ENCODE measurements at places on chromosomes 7 and 10.
A peak's percentile ranks its signal among the peaks of the same experiment; 100 is the strongest.

- DNase-seq = no peak
These were observed 35.9 kb upstream of the ASAH2 start for GRCh38 chr10:50286996-50287803.

DNA sequence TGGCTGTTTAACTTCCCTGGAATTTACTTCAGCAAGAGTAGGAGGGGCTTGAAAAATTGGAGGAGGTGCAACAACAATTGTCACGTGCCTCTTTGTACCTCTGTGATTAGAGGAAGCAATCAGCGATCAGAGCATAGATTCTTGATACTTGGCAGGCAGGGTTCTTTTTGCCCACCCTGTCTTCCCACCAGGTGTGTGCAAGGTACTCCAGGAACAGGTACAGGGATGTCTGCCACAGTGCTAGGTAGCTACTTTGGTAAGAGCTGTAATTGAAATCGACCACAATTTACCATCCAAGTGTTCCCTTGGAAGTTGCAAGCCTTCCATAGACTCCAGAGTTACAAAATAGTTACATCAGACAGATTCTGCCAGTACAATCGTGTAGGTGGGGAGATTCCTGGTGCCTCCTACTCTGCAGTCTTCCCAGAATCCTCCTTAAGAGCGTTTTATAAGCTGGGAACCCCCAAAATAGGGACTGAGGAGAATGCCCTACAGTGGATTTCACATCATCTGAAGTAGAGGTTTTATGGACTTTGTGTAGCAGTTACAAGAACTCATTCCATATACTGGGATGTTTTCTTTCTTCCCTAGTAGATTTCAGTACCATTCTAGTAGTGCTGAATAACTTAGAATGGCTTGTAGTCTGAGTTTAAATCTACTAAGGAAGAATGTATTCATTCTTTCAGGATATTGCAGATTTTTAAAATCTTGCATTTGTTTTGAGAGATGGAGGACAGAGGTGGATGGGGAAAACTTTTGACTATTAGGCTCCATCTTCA is 101.9 kb downstream of the EXOC4 start:
- no peak for DNase-seq

GRCh38 chr10:8315619-8316021 is 261.1 kb downstream of the GATA3 start:
- DNase-seq = no peak

DNA sequence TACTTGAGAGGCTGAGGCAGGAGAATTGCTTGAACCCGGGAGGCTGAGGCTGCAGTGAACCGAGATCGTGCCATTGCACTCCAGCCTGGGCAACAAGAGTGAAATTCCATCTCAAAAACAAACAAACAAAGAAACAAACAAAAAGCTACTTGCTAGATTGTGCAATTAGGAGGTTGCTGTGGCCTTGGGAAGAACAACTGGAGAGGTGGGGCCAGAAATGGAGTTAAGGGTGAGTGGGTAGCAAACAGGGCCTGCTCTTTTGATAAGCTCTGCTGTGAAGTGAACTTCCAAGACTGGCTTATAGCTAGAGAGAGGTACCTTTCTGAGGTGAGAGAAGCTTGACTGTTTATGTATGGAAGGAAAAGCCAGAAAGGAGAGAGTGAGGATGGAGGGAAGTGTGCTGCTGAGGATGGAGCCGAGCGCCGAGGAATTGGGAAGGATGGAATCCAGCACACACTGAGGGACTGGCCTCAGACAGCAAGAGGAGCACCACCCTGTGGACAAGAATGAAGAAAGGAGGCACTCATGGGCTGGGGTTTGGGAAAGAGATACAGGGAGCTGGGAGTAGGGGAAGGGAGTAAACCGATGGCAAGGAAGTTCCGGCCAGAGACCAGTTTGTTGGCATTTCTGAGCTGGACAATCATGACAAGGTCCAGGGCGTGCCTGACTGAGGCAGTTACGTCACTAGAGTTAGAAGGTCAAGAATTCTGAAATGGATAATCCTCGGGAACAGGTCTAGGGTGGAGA is 7.0 kb upstream of the RPEL1 start:
- DNase-seq = no peak

DNA sequence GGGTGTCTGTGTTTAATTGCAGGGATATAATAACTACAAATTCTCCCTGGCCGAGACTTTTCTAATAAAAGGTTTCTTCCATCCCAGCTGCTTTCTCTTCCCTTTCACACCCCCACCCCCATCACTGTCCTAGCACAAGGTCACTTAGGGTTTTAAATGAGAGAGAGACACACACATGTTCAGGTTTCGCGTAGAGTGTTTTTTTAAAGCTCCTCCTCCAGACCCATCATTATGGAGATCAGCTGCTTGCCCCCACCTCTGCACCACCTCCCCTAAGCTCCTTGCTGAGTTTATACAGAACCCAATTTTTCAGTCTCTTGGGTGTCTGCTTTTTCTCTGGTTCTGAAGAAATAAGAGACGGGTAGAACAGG is 18.6 kb downstream of the LRMDA start:
- DNase-seq = no peak

DNA sequence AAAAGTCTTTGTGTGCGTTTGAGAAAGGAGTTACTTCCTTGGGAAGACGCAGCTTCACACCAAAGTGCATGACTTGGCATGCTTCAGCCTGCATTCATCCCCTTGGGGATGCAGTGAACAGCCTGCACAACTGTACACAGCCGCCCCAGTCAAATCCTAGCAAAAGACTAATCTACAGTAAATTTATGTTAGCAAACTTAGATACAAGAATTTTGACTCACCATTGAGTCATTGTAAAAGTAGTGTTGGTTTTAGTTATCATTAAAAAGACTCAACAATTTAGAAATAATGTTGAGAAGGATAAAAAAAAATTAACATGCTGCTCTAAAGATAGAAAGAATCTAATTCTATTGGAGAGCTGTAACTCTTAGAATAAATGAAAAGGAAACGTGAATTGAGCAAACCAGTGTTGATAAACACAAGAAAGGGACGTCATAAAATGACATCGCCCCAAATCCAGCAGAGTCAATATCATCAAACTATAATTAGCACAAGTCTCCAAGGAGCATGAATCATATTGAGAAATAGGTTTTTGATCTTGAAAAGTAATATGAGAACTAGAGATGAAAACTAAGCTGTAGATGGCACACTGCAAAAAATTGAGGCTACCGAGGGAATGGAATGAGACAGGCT is 11.9 kb upstream of the OPTN start:
- no peak for DNase-seq

DNA sequence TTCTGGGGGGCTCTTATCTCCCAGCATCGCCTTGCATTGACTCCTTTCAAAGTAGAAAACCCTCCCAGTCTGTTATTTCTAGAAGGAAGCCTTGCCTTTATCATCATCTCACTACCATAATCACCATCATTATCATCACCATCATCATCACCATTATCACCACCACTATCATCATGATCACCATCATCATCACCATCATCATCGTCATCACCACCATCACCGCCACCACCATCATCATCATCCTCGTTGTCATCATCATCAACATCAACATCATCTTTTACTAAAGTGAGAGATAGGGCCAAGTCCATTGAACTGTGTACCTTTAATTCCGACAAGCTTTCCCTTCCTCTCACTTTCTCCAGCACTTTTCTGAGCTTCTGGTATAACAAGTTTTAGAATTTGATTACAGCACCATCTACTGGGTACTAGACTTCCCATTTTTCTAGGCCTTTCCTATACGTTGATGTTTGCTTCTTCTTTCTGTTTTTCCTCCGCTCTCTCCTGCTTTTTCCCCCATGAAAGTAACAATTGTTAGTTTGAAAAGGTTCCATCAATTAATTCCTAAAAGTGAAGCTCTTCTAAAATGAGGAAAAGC is 226.4 kb downstream of the BUB3 start:
- no peak for DNase-seq

DNA sequence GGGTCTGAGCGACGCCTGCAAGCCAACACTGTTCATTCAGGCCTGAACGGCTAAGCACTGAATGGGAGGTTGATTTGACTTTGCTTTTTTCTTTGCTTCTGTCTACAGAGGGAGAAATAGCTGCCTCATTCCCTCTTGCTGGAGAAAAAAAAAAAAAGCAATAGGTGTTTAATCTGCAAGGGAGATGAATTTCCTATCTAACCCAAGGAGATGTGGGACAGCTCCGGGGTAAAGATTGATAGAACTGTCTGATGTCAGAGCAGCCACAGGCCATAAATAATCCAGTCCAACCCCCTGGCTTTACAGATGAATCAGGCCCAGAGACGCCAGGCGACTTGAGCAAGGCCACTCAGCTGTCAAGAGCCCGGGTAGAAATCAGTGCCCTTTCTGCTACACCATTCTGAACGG is 168.0 kb downstream of the ARHGAP12 start:
- DNase-seq = no peak

DNA sequence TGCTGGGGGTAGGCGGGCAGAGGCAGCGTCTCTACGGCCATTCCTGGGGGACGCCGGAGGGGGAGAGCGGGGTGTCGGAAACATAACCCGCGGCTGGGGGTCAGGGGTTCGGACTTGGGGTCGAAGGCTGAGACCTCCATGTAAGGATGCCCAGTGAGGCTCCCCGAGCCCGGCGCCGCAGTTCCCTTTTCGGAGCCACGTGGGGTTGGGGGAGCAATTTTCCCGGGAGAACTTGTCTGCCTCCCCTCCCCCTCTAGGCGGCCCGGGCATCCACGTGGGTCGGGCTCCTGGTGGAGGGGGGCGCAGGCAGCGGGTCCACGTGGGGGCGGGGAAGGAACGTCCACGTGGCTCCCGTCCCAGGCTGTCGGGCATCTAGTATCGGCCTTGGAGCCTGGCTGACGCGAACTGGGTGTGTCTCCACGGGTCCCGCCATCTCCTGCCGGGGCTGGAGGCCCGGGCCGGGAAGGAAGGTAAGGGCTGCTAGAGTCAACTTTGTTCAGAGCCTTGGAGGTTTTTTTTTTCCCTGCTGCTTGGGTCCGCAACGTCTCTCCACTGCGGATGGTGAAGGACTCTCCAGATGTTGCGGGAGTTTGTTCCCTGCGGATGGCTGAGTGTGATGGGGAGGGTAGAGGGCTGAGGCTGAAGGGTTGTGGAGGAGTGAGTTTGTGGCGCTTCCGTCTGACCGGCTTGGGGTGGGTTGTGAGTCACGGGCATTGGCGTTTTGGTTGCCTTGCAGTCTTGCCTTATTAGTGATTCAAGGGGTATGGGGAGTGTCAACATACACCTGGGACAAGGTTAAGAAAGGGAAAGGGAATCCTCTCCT is 744 bp downstream of the PPRC1 start:
- DNase-seq = peak; percentile 46

DNA sequence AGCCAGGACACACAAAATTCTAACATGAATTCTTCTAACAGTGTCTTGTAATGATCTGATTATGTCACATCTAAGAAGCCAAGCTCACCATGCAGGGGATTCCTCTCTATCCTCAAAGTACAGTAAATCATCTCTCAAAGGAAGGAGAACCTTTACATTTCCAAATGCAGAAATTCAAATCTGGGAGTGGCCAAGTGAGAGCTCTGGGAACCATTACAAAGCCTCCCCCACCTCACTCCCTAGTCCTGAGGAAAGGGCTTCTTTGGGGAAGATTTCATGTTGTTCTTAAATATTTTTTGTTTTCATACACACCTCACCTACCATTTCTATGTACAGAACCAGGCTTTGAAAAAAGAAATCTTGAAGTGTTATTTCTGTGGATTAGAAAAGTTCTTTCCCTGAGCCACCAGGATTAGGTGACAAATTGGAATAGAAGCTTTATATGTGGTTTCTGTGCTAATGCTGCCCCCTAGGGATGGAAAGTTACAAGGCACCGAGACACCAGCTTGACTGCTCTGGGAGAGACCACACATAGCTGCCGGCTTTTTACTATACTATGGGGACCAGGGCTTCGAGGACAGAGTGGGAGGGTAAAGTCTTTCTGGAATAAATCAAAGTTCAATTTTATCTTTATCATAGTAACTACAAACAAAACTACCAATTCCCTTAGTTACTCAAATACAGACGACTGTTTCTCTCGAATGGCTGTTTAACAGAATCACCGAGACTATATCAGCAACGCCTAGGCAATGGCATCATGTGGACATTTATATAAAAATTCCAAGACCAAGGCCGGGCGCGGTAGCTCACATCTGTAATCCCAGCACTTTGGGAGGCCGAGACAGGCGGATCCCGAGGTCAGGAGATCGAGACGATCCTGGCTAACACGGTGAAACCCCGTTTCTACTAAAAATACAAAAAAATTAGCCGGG is 116.1 kb downstream of the RNF216 start:
- peak; percentile 58 for DNase-seq

- no peak for DNase-seq
These were observed 75.8 kb upstream of the TMEM72 start for GRCh38 chr10:44835300-44835699.

- DNase-seq = no peak
These were observed 155.2 kb upstream of the GNAI1 start for GRCh38 chr7:79979437-79979836.

DNA sequence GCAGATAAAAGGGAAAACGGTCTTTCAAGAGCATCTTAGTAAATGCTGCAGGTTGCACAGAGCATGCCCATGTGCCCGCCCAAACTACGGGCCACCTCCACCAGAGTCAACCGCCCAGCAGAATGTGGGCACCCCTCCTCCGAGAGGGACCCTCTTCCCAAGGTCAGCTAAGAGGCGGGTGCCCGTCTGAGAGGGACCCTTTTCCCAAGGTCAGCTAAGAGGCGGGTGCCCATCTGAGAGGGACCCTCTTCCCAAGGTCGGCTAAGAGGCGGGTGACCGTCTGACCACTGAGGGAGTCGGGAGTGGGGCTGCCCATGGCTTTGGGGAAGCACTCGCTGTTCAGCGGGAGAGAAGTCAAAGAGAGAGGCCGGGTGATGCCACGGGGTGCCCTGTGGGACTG is 113.1 kb downstream of the PTPRN2 start:
- no peak for DNase-seq

DNA sequence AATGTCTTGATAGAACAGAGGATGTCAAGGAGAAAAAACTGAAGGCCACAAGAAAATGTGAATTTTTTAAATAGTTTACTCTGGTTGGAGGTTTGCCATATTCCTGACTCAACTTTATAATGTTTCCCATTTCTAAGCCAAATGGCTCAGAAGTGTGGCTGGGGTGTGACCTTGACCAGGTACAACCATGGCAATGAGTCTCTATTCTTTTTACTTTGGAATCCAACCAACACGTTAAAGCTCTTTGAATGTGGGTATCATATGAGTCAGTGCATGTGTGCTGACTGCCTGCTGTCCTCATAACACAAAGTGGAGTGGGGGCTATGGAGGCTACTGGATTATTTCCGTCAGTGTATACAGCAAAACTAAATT is 33.5 kb upstream of the DLD start:
- no peak for DNase-seq

- no peak for DNase-seq
These were observed 523.0 kb downstream of the PTPRN2 start for GRCh38 chr7:158064631-158065030.

GRCh38 chr10:122186816-122187810 is 84.0 kb upstream of the BTBD16 start:
- DNase-seq = no peak

DNA sequence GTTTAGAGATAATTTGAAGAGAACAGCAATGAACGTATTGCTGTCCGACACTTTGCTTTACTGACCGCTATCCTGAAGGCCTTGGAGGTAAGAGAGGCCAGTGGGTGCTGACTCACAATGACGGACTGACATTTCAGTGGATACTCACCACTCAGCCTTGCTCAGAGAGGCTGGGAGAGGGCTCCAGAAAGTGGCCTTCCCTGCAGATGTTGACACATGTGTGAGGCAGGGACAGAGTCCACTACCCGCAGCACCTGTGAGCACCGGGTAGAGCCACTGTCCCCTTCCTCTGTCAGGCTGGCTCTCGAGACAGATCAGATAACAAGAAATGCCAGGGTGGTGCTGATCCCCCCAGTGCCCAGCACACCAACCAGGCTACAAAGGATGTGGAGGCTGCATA is 75.0 kb downstream of the GPR26 start:
- no peak for DNase-seq

GRCh38 chr10:60182691-60183090 is 207.0 kb downstream of the ANK3 start:
- DNase-seq = no peak
